ENCODE measurements at places on chromosomes 4 and X.

- no peak for DNase-seq
Observed at GRCh38 chr4:157983300-157983699, 189.5 kb downstream of the GASK1B start.

- DNase-seq, result no peak
Observed at GRCh38 chr4:40516651-40517050, 113.0 kb downstream of the RBM47 start.

DNA sequence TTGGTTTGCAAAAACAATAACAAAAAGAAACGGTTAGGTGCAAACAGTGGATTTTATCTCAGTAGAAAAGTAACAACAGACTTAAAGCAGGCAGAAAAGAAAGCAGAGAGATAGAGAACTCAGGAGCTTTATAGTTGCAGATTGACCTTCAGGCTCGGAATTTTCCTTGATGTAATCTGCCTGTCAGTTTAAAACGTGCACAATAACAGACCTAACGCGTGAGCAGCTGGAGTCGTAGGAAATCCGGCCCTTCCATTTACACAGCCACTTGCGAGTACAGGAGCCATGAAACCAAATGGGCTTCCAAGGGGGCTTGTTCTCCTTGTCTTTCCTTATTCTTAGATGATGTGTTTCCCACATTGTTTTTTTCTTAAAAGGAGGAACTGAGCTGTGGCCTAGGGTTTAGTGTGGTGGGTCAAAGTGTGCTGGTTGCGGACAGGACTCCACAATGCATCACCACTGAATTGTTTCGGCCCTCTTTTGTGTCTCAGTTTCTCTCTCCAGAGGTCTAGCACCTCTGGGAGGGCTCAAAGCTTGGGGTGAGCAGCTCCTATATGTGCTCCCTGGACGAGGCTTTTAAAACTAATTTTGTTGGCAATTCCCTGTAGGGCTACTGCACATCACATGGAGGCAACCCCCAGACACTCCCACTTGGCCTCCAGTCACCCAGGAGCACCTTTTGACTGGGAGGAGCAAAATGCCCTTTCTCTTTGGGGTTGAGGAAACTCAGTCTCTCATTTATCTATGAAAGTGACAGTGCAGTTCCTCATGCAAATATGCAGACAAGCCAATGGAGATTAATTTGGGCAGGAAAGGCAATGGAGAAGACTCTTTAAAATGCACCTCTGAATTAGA is 13.9 kb upstream of the MPP1 start:
- DNase-seq, result no peak

- DNase-seq, result no peak
Observed at GRCh38 chr4:158566860-158567259, 45.2 kb downstream of the RXFP1 start.

GRCh38 chr4:186104890-186105646 is 564 bp downstream of the FAM149A start:
- no peak for DNase-seq
